ENCODE measurements at places on chromosomes 5 and 9.

- no peak for DNase-seq
These were observed 173.4 kb downstream of the PPP2R2B start for GRCh38 chr5:146704949-146705665.

DNA sequence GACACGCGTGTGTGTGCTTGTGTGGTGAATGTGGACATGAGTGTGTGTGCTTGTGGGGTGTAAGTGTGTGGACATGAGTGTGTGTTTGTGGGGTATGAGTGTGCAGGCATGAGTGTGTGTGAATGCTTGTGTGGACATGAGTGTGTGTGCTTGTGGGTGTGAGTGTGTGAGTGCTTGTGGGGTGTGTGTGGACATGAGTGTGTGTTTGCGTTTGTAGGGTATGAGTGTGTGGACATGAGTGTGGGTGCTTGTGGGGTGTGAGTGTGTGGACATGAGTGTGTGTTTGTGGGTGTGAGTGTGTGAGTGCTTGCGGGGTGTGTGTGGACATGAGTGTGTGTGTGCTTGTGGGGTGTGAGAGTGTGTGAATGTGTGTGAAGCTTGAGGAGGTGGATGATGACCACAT lies 29.8 kb upstream of the TIFAB start:
- DNase-seq, result no peak

- DNase-seq, result no peak
These were observed 40.5 kb upstream of the MYO10 start for GRCh38 chr5:16976625-16977008.

DNA sequence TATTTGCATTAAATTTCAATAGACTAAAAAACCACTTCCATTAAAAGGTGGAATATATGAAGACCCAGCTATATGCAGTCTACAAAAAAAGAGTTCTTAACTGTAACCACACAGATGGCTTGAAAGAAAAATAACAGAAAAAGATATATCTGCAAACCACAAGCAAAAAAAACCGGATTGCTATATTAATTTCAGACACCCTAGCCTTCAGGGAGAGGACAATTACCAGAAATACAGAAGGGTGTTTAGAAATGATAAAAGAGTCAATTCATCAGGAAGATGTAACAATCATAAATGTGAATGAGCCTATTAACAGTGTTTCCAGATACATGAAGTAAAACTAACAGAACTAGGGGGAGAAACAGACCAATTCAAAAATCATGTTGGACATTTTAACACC lies 56.9 kb upstream of the SMIM23 start:
- no peak for DNase-seq

- no peak for DNase-seq
These were observed 126.2 kb upstream of the DMRT1 start for GRCh38 chr9:715300-715699.

- DNase-seq, result no peak
These were observed 1.1 kb downstream of the LCN1 start for GRCh38 chr9:135522137-135522877.

DNA sequence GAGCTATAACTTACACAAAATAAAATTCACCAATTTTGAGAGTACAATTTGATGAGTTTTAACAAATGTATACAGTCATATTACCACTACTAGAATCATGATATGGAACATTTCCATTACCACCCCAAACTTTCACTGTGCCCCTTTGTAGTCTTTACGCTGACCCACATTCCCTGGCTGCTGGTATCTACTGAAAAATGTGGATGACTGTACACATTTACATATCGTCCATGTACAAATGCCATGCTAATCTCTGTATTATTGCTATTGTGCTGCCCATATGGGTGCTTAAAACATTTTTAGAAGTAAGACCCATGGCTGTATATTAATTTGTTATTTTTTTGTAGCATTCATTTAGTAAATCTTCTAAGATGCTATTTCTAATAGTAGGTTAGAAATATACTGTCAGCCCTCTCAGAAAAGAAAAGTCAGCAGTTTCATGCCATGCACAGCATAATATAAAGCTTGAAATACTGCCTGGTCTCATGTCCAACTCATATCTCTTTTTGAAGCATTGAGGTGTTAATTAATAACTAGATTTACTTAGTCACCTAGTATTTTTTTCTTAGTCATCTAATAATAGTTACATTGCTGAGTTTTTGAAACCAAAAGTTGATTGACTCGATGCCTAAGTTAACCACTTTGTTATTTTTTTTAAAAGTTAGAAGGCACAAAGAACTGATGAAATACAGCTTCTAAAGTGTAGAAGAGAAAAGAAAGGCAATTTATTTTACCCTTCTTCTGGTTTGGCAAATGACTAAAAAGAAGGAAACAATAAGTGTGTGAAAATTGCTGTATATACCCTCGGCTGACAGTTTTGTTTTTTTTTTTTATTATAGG lies 188.3 kb upstream of the MEF2C start:
- no peak for DNase-seq

GRCh38 chr5:174402222-174402812 lies 322.1 kb upstream of the MSX2 start:
- DNase-seq, result no peak

DNA sequence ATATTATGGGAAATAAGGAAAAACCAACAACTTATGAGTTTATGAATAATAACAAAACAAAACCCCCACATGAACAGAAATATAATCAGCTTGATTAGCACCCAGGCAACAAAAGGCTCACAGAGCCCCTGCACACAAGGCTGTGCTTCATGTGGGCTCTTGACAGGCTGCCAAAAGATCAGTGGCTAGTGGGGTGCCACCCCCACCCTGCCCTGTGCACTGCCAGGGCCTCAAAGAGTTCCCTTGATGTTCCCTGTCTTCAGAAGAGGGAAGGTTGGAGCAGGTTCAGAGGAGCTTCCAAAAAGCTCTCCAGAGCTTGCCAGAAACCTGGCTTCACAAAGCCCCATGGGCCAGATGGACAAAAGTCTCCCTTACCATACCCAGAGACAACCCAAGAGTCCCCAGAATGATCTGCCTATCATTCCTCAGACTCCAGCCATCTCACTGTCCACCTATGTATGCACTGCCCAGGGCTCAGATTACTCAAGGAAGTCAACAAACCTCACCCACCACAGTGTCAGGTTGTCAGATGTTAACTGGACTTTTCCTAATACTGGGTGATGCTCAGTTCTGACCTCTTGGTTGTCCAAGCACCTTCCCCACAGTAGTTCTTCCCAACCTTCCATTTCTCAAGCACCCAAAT lies 87.5 kb downstream of the SIL1 start:
- DNase-seq, result no peak

DNA sequence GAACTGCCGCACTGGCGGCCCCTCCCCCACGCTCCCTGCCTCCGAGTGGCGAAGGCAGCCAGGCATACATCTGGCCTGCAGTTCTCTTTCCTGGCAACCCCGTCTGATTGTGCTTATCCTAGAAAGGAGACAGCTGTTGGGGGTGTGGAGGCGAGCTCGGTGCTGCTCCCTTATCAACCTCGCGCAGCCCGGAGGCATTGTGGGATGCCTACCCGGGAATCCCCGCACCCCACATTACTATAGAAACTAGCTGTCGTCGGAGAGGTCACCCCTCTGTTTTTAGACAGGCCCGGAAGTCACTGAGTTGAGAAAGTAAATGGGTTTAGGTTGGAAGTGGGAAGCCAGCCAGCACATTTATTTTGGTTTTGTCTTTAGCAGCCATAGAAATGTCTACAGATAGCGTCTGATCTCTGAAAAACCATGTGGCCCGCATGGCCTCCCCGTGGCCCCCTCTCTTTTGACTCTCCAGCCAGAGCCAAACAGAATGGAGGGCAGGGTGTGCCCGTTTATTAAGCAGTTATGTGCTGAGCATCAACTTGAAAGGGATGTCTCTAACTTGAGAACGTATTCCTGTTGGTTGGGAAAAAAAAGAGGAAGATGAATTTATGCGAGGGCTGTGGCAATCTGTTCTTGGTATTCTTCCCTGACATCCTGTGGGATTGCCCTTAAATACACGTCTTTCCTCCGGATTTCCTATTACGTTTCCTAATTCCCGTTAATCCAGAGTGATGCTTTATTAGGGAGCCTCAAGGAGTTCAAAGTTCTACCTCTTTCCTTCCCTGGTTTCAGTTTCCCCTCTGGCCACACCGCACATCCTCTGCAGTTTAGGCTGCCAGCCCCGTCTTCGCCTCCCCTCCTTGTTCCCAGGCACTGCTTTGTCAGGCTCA lies 3.9 kb downstream of the STC2 start:
- DNase-seq, result no peak

DNA sequence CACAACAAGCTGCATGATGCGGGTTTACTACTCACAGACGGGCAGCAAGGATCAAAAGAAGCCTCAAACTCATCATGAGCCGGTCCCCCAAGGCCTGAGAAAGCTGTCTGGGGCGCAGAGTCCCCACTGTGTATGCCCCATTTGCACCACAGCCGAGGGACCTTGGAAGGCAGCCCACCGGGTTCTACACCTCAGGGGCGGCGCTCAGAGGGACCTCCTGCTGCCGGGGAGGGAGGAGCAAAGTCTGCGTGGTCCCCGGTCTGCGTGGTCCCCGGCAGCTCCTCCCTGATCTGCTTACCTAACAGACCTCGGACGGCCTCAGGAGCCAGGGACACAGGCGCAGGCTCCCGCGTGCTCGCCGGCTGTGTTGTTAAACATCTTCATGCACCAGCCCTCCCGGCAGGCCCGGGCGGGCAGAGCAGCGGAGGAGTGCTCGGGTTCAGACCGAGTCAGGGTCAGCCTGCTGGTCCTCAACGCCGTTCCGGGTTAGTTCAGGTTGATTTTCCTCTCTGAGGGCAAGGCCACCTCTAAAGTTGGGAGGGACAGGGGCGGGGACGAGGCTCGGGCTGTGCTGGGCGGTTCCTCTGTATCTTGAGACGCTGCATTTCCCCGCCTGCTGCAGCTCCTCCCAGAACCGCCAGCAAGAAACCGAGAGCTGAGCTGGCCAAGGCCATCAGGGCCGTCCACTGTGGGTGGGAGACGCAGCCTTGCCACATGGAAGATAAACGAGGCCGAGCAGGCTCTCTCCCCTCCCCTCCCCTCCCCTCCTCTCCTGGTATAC lies 74.6 kb downstream of the MRPL36 start:
- DNase-seq, result peak; percentile 38

DNA sequence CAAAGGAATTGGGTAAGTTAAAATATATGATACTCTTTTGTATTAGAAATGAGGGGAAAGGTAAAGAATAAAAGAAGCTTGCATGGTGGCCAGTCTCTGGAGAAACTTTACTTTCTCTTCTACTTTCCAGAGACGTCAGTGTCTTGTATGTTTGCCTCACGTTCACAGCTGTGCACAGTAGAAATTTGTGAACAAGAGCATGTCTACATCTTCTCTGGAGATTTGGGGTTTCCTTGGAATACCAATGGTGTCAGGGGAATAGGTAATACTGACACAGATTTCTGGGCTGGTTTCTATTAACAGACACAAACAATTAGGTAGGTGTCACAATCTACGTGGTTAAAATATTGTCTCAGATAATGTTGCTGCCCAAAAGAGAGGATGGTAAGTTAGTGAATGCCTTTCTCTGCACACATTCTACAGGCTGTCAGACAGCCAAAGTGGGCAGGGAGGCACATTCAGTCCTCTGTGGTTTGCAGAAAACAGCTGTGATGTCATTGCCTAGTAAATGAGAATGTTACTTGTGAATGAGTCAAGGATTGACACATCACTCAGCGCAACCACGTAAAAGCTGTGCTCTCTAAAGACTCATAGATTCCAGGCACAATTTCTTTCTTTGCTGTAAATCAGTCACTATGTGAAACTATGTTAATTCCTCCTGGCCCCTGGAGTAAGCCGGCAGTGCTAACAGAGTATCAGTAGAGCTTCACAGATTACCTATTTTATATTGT lies 397.1 kb downstream of the MAN2A1 start:
- peak; percentile 81 for DNase-seq

- no peak for DNase-seq
These were observed 431.2 kb upstream of the GRAMD2B start for GRCh38 chr5:125992050-125992449.

- DNase-seq, result no peak
These were observed 11.4 kb upstream of the ADAMTS16 start for GRCh38 chr5:5128766-5129165.

- no peak for DNase-seq
These were observed 944 bp downstream of the ATOX1 start for GRCh38 chr5:151757233-151758140.

Data from iris pigment epithelial cell (primary cell).